ENCODE measurements at places on chromosomes 5 and 9. TPM values are rescaled to one million over a fixed set of nuclear protein-coding genes. Genes with fewer than 3 reads are reported as not detected.
A peak's percentile ranks its signal among the peaks of the same experiment; 100 is the strongest.

GRCh38 chr9:109737295-109737694 is 42.7 kb upstream of the PALM2AKAP2 start:
- no peak for DNase-seq

DNA sequence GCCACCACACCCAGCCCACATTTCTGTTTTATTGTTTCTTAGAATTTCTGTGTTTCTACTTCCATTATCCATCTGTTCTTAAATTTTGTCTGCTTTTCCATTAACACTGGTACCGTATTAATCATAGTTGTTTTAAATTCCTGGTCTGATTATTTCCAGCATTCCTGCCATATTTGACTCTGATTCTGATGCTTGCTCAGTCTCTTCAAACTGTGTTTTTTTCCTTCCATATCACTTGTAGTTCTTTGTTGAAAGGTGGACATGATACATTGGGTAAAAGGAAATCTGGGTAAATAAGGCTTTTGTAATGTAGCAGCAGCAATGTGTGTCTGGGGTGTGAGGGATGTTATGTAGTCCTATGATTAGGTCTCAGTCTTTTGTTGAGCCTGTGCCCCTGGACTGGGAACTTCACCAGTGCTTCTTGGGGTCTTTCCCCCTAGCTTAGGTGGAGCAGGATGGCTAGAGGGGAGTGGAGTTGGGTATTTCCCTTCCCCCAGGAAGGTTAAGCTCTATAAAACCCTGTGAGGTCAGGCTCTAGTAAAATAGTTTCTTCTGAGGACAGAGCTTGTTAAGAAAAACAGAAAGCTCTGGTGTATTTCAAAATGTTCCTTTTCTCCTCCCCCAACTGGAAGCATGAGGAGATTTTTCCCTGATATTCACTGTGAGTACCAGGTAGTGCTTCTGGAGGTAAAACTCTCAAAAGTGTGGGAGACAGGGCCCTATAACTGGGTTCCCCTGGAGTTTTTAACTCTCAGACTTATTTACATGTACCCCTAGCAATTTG is 10.1 kb upstream of the TMOD1 start:
- no peak for DNase-seq

- DNase-seq, result no peak
Observed at GRCh38 chr9:130340011-130340410, 74.5 kb downstream of the HMCN2 start.

- no peak for DNase-seq
Observed at GRCh38 chr5:17429353-17429752, 68.7 kb upstream of the TAF11L2 start.

Gene TOR1A
- 37.6 TPM for total RNA-seq

Gene SLC36A2
- total RNA-seq, result not detected

Gene SOHLH1
- total RNA-seq, result not detected

Gene IFNA5
- total RNA-seq, result not detected

DNA sequence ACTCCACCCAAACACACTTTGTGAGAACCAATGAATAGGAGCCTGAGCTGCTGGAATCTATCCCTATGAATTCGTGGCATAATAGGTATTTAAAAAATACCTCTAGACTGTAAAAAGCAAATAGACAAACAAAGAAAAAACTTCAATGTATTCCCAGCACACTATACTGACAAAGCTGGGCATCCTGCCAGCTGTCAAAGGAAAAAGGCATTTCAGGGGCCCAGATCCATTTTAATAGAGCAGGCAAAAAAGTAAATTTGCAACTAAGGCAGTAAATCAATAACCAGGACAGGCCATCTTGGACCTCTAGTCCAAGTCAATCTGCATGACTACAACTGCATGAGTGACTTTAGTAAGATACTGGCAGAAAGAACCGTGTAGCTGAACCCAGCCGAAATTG is 25.6 kb upstream of the LARP1 start:
- DNase-seq, result no peak

- no peak for DNase-seq
Observed at GRCh38 chr9:120983259-120983837, 56.8 kb upstream of the TRAF1 start.

- no peak for DNase-seq
Observed at GRCh38 chr5:141826674-141827073, 51.5 kb downstream of the PCDH1 start.

GRCh38 chr5:14442536-14442935 is 139.1 kb upstream of the OTULINL start:
- no peak for DNase-seq

Gene PCDHGA6
- total RNA-seq, result 1.3 TPM

GRCh38 chr5:32315221-32316014 is 2.7 kb upstream of the MTMR12 start:
- DNase-seq, result peak; percentile 16

Gene PCDHGA11
- 8.2 TPM for total RNA-seq

Gene KIAA0825
- 0.98 TPM for total RNA-seq

GRCh38 chr5:76337953-76338451 is 65.1 kb upstream of the IQGAP2 start:
- DNase-seq, result peak; percentile 68

DNA sequence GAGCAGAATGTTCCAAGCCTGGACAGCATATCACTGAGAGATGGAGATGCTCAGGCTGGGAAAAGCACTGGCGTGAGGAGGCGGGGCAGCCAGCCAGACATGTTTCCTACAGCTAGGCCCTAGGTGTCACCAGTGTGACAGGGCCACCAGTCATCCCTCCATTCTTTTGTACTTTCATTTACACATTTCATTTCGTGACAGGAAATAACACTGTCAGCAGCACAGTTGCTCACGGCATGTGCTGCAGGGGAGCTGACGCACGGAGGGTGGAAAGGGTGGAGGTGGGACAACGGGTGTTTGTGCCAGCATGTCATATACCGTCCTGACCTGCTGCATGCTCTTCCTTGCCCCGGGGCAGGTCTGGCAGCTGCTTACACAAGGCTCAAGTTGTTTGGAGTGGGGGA is 14.8 kb upstream of the CEMIP2 start:
- DNase-seq, result no peak

- DNase-seq, result no peak
Observed at GRCh38 chr9:12723409-12724028, 30.3 kb downstream of the TYRP1 start.

Gene HSPB3
- not detected for total RNA-seq

- peak; percentile 63 for DNase-seq
Observed at GRCh38 chr5:131974956-131975726, 29.7 kb upstream of the MEIKIN start.

- DNase-seq, result no peak
Observed at GRCh38 chr5:18068826-18069225, 434.6 kb downstream of the TAF11L14 start.

Gene CCL21
- not detected for total RNA-seq

DNA sequence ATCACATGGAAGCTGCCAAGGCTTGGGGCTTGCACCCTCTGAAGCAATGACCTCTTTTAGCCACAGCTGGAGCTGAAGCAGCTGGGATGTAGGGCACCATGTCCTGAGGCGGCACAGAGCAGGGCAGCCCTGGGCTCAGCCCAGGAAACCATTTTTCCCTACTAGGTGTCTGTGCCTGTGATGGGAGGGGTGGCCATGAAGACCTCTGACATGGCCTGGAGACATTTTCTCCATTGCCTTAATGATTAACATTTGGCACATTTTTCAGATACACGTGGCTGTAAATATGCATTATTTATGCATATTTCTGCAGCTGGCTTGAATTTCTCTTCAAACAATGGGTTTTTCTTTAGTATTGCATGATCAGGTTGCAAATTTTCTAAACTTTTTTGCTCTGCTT is 81.7 kb downstream of the OSMR start:
- no peak for DNase-seq

DNA sequence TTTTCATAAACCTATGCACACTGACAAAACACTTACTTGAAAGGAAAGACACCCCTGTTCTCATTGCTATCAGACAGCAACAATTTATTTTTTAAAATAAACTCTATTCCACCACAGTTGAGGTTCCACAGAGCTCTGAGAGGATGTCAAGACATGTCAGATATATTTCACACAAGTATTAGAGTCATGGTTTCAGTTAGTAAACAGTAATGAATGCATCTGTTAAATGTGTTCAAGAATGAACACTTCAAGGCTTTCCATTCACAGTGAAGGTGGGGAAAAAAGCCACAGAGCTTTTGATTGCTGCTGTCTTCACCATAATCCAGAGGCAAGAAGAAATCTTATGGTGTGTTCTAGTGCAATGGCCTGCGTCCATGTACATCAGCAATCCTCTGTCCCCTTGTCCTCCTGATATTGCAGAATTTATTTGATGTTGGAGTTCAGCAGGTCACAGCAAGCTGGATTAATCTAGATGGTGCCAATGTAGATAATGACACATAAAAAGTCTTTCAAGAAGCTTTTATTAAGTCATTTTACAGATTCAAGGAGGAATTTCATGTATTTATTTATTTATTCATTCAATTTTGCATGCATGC is 146.8 kb downstream of the GHR start:
- DNase-seq, result no peak

- DNase-seq, result no peak
Observed at GRCh38 chr5:174872271-174872670, 147.9 kb downstream of the MSX2 start.

DNA sequence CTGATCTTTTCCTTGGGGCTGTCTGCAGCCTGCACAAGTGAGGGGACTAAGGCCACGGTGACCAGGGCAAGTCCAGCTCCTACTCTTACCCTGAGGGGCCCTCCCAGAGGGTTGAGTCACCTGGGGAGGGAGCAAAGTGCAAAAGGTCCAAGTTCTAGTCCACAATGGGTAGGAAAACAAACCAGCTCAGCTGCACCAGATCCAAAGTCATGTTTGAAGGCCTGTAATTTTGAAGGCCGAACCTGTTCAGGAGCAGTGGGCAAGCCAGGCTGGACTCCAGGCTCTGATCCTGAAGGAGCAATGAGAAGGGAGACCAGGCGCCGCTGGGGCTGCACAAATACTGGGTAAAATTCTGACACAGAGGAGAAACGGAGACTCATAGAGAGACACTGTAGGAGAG is 15.8 kb upstream of the TCF7 start:
- no peak for DNase-seq

DNA sequence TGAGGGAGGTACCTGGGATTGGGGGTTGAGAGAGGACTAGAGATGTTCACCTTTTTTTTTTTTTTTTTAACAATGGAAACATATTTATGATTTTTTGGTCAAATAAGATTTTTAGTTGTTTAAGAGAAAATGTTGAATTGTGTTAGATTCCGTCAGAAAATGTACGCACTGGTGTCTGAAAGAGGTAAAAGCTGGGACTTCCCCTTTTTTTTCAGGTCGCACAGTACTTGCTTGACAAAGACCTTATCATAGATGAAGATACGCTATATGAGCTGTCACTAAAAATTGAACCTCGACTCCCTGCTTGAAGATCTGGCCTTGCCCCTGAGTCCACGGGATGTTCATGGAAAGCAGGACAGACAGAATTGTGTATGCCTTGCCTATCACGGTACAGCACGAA is 7.7 kb upstream of the CKMT2 start:
- DNase-seq, result no peak

DNA sequence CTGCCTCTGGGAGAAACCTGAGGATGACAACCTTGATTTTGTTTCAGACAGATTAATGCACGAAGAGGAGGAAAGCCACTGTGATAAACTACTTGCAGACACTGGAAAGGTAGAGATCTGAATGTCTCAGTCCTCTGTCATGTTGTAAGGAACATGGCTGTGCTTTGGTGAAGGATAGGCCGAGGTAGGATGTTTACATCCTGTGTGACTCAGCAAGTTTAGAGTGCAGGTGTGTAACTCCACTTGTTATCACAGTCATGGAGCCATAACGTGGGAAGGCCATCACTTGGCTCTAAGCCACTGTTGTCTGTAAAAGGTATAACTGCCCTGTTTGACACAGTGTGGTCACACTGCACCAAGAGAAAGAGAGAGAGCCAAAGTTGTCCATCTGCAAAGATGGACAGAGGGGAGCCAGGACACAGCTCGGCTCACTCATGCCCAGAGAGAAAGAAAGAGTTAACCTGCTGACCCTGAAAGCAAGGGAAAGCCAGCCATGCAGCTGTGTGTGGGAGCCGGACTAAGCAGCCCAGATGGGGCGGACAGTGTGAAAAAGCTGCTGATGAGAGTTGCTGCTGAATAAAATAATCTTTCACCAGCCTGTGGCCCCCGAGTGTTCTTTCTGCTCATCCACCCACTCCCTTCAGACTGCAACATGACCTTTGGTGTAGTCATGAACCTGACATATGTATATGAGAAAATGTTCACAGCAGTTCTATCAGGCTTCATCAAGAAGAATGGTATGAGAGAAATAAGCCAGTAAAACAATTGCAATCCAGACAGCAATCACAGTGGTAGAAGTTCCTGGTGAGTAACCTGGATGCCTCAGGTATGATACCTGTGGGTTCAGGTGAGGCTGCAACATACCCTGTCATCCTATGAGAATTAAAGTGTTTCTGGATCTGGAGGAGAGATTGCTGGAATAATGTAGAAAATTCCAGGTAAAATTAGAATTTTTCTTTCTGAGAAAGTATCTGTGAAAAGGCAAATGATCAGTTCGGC is 115.9 kb downstream of the TARS1 start:
- no peak for DNase-seq

- DNase-seq, result no peak
Observed at GRCh38 chr9:134346840-134347583, 20.8 kb downstream of the RXRA start.

DNA sequence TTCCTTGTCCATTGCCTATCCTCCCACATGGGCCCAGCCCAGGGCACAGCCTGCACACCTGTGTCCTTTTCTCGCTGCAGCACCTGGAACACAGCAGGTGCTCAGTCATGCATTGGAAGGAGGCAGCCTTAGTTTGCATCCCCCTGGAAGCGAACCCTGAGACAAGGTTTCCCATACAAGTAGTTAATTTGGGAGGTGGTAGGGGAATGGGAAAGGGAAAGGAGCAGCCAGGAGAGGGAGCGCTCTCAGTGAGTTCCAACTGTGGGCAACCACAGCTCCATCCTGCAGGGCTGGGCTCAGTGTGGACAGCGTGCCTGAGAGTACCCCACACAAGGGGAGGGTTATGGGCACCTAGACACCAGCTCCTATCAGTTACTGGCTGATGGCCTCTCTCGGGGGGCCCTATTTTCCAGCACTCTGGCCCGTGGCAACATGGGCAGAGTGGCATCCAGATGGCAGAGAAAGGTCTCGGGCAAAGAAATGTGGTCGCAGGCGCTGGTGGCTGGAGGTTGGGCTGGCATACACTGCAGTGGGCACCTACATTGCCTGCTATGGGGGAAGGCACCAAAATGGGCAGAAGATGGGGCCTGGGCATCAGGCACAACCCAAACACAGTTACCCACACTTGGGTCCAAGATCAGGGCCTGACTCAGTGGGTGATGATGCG is 50.1 kb downstream of the TSPAN17 start:
- DNase-seq, result no peak

Gene EXD3
- 7.2 TPM for total RNA-seq

DNA sequence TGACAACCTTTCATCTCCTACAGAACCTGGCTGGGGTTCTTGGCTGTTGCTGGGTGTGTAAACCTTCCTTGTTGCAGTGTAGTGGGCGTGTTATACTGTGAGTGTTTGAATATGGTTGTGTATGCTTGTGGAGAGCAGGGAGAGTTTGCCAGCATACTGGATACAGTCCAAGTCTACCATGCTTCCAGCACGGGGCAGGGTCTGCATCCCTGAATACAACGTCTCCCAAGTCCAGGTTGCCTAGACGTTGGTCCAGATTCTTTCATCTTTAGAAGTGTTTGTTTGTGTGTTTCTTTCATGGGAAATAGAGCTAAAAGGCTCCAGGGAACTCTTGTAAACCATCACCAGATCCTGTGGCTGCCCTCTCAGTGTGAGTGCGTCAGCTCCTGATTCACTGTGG is 46.4 kb downstream of the SYK start:
- no peak for DNase-seq

Gene APBA1
- total RNA-seq, result 1.1 TPM

GRCh38 chr5:155831491-155831890 is 495.5 kb upstream of the SGCD start:
- DNase-seq, result no peak

- DNase-seq, result no peak
Observed at GRCh38 chr5:162565-163337, 28.5 kb upstream of the LRRC14B start.
